ENCODE measurements at places on chromosomes 12 and 14.

GRCh38 chr12:96486751-96487613 lies 2.4 kb upstream of the CFAP54 start:
- no peak for DNase-seq

DNA sequence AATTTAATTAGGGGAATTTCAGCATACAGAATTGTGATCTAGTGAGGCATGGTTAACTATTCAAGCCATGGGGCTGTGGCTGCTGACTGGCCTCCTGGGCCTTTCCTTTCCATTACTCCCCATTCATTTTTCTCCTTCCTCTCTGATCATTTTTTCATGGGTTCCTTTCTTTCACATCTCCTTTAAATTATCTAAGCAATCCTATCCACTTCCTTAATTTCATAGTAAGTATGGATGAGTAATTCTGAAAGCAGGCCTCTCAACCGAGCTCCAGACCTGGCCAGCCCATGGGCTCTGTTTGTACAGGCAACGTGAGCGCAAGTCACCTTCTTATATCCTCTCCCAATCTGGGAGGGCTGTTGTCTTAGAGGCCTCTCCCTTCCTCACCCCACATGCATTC lies 13.4 kb downstream of the CKAP4 start:
- no peak for DNase-seq

DNA sequence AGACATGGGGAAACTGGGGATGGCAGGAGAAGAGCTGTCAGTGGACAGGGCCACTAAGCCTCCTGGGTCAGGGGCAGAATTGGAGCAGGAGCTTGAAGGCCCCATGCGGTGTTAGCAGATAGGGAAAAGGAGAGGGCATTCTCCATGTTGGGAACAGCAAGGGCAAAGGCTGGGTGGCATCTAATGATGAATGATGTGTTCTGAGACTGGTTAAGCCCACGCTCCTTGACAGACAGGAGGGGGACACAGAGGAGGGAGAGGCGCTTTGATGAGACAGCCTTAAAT lies 63.0 kb downstream of the CLMN start:
- DNase-seq, result no peak

- DNase-seq, result no peak
Observed at GRCh38 chr14:87883750-87884149, 109.2 kb downstream of the GALC start.

DNA sequence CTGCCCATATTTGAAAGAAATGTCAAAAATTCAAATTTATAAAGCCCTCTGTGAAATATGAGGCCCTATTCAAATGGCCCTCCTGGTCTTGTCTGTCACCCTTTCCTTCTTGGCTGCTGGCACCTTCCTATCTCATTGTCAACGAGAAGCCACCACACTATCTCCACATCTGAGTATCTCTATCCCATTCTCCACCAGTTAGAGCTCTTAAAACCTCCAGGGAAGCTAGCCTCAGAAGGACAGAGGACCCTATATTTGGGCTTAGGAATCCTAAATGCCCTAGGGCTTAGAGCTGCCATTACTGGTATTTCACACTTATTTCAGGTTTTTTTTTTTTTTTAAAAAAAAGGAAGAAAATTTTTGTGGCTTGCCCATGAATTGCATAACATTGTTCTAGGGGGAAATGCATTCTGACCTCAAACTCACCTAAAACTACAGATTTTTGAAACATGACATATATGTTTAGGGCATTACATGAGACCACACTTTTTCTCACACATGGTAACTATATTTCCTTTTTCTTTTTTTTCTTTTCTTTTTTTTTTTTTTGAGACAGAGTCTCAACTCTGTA lies 25.0 kb downstream of the SLC25A21 start:
- no peak for DNase-seq

GRCh38 chr12:105899589-105899988 lies 239.2 kb downstream of the NUAK1 start:
- no peak for DNase-seq

- no peak for DNase-seq
Observed at GRCh38 chr14:95274279-95274678, 45.4 kb downstream of the CLMN start.

DNA sequence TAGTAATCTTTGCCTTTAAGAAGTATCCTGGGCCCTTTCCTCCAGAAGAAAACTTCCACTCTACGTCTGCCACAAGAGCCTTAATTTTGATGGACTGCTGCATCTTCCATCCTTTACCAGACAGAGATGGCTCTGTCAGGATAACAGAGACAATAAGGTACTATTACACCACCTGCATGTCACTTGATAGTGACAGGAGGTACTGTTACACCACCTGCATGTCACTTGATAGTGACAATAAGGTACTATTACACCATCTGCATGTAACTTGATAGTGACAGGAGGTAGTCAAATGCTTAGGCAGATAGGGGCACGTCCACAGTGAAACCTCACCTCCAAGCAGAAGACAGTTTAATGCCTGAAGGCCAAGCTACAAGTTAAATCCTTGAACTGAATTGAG lies 13.9 kb downstream of the OR6C74 start:
- DNase-seq, result no peak

DNA sequence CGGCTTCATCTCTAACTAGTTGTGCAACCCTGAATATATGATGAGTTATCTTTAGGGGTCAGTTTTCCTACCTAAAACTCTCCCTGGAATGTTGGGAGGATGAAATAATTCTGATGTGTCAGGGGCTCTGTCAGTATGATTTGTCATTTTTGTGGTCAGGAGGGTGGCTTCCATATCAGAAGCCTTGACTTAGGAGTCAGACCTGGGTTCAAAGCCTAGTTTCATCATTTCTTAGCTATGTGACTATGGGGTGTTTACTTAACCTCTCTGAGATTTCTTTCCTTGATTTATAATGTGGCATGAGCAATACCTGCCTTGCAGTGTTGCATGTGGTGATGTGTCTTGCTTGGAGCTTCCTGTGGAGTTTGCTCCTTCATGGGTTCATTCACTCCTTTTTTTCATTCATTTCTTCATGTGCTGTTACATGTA lies 146.8 kb downstream of the CHST11 start:
- no peak for DNase-seq

DNA sequence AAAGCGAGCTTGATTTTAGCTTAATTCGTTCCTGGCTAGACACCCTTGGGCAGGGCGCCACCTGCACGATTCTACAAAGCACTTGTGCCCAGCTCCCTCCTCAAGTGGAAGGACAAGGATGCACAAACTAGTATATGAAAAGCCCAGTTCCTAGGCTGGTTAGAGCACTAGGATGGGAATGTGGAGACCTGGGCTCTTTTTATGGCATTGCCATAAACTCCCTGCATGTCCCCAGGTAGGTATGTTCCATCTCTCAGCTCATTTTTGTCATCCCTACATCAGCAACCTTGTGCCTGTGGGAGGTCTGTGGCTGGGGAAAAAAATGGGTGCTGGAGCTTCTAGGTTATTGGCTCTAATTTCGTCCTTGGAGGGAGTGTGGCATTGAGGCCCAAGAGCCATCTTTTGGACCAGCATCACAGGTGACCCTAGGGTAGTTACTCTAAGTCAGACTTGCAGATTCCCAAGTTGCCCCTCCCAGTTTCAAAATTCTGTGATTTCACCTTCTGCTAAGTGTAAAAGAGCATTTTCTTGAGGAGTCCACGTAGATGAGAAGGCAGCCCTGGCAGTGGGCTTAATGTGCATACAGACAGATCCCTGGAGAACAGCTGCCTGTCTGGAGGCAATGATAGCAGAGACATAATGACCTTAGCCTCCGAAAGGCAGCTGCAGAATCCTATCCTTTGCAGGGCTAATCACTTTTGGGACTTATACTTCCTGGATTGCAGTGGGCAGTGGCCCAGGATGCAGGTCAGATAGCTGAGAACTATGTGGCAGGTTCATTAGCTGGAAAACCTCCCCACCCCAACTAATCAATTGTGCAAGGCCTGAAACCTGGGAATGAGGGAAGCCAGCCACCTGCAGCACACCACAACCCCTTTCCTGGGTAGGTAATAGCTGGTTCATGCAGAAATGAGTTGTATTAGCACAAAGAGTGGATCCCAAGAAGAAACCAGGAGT lies 47.6 kb upstream of the BDKRB2 start:
- no peak for DNase-seq

All from activated naive CD4-positive, alpha-beta T cell treated with anti-CD3 and anti-CD28 coated beads, Interleukin-2, amount 50 U/mL, for 16 hours (primary cell).